ENCODE measurements at places on chromosomes 7 and 10.
A peak's percentile ranks its signal among the peaks of the same experiment; 100 is the strongest.

DNA sequence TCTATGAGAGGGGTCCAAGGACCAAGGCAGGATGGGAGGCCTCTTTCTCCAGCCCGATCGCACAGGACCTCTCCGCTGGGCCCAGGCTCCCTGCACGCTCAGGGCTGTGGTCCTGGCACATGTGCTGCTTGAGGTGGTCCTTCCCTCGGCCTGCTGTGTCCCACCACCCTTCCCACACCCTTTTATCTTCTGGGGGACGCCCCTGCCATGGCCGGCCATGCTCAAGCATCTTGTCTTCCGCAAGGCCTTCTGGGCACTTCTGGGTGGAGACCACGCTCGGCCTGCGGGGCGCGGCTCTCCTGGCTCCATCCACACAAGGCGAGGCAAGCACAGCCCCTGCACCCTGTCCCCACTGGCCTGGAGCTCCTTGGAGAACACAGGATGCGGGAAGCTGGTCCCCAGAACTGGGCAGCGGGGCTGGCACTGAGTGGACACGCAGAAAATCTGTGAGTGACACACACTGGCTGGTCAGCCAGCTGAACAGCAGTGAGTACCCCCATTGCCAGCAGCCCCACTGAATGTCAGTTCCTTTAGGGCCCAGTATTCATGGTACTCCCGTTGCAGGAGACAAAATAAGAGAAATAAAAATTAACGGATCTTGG lies 115.9 kb downstream of the TCERG1L start:
- no peak for DNase-seq

GRCh38 chr7:151013356-151013732 lies 10.9 kb downstream of the ATG9B start:
- no peak for DNase-seq

GRCh38 chr7:129188892-129189660 lies 643 bp downstream of the SMO start:
- DNase-seq, result no peak

DNA sequence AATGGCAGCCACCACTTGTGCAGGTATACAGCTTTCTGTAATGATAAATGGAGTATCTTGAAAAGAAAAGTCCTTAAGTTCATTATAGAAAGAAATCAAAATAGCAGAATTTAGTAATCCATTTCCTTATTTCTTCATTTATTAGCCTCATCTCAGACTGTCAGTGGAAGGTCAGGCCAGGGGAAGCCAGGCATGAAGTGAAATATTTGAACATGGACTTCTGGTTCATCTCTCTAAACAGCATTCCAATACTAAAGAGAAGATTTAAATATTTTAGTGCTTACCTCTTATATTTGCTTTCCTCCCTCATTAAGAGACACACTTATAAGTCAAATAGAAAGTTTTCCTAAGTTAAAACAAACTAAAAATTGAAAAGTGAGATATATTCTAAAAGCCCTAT lies 26.8 kb downstream of the TRDMT1 start:
- no peak for DNase-seq

GRCh38 chr10:18875477-18875876 lies 173.1 kb upstream of the MALRD1 start:
- DNase-seq, result no peak

DNA sequence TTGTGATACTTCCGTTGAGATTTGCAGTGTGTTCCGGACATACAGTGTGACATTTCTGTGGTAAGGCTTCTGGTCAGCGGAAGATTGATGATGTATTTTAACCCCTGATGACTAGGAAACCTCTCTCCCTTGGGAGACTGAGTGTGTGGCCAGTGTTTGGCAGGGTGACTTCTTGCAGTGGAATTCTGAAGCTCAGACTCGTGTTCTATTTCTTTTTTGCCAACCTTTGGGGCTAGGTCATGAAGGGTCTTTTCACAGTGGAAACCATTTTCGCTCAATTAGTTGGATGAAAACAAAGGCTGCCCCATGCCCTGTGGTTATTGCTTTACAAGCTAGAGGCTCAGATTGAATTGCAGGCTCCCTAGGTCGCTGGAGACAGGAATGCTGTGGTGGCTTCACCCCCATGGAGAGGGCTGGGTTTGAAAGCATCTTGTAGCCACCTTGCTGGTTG lies 288.9 kb downstream of the BBS9 start:
- DNase-seq, result no peak

DNA sequence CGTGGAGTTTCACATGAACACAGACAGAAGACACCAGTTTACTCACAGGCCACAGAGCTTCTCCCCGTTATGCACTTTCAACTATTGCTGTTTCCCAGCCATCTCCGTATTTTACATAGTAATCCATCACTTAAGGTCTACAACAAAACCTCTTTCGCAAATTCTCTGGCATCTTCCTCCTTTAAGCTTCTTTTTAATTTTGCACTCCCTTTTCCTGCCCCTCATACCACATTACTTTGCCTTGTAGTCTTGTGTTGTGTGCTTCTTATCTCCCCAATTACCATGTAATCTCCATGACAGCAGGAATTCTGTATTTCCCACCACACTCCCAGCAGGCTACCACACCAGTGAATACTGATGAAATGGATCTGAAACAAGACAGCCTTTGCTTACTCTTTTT lies 87.3 kb downstream of the ODAD2 start:
- DNase-seq, result no peak

- DNase-seq, result peak; percentile 84
Measured at GRCh38 chr7:92717993-92718716, 118.2 kb downstream of the CDK6 start.

DNA sequence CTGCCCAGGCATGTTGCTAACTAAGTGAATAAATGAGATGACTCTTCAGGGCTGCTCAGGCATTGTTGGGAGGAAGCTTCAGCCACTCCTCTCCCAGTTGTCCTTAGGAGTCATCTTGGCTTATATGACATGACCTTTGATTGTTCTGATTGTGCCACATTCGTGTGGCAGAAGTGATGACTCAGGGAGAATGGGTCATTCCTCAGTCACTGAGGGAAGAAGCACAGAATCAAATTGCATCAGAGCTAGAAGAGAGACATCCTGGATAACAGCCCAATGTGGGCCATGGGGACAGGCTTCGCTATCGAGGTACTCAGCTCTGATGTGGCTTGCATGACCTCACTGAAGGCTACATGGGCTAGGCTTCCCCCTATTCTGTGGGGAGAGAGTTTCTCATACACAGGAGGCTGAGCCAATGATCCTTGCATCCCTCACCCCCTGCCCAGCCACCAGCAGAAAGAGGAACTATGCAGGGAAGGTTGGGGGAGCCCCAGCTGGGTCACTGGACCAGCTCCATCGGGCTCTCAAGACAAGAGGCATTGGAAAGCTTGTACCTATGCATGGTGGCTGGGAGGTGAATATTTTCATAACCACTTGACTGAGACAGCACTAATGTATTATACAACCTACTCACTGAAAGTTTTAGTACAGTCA lies 6.0 kb upstream of the HMX3 start:
- DNase-seq, result no peak

DNA sequence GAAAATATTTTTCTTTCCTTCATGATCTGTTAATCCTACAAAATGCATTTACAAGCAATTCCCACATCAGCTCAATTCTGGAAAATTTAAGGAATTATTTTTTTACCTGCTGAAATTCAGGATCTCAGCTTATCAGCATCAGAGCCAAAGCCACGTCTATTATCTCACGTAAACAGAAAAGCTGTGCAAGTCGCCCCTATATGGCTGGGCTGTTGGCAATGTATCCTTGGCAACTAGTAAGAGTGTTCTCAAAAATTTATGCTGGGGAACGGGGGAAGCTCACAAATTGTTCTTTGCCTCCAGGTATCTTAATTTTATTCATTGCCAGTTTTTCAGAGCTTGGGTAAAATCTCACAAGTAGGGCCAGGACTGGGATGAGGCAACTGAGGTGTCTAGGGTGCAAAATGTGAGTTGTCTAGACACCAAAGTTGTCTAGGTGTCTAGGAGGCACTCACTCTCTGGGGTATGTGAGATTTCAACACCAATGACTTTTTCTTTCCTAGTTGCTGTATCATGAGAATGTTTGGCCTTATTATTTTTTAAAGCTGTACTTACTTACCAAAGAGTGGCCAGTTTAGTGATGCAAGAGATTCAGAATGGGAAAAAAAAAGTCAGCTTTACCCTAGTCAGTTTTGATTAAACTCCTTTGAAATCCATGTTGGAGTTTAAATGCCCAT lies 5.1 kb downstream of the GSTO2 start:
- DNase-seq, result no peak

GRCh38 chr7:75559355-75559975 lies 67.3 kb downstream of the SPDYE5 start:
- DNase-seq, result no peak

DNA sequence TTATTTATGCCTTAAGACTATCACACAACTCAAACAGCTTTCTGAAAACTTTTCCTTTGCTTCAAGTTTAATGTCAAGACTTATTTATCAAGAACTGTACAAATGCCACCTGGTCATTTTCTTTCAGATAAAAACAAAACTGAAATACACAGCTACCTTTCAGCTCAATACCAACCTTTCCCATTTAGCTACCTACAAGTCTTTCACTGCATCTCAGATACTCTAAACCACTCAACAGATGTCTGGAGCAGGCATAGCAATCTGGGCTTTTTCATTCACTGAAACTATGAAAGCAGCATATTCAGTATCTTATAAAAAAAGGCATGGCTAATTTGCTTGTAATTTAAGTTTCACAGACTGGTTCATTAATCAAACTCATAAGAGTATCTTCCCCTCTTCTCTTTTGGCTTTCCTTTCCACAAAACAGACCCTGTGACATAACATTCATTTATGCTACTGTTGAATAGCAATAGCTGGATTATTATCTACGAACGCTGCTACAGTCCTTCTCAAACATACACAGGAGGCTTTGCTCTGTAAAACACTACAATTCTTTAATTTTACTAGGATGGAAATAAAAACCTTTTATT lies 8.2 kb downstream of the TRA2A start:
- DNase-seq, result no peak

GRCh38 chr10:79065091-79065551 lies 3.6 kb upstream of the ZMIZ1 start:
- no peak for DNase-seq

DNA sequence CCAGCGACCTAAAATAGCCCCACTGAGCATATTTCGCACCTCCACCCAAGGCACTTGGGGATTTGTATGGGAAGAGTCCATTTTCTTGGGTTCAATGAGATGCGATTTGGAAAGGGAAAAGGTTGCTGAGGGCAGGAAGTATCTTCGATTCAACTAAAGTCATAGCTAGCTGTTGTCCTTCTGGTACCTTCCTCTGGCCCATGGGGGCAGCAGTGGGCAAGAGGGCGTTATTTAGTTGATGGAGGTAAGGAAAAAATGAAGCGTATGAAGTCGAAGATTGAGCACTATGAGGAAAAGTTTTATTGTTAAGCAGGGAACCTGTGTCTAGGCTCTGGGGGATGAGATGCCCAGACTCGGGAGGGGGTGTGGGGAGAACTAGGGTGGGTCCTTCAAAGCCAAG lies 135.4 kb downstream of the EVX1 start:
- DNase-seq, result no peak

DNA sequence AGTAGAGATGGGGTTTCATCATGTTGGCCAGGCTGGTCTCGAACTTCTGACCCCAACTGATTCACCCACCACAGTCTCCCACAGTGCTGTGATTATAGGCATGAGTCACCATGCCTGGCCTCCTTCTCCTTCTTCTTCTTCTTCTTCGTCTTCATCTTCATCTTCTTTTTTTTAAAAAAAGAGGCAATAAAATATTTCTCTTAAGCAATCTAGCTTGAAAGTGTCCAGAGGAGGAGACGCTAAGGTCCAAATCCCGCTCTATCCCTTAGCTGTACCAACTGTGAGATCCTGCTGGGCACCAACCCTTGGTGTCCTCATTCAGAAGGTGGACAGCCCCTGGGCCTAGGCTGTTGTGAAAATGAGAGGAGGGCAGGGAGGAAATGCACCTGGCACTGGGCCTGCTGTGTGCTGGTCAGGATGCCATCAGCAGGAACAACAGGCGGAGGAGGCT lies 13.9 kb upstream of the PSAP start:
- no peak for DNase-seq

GRCh38 chr10:12430406-12430982 lies 81.1 kb downstream of the CAMK1D start:
- no peak for DNase-seq

DNA sequence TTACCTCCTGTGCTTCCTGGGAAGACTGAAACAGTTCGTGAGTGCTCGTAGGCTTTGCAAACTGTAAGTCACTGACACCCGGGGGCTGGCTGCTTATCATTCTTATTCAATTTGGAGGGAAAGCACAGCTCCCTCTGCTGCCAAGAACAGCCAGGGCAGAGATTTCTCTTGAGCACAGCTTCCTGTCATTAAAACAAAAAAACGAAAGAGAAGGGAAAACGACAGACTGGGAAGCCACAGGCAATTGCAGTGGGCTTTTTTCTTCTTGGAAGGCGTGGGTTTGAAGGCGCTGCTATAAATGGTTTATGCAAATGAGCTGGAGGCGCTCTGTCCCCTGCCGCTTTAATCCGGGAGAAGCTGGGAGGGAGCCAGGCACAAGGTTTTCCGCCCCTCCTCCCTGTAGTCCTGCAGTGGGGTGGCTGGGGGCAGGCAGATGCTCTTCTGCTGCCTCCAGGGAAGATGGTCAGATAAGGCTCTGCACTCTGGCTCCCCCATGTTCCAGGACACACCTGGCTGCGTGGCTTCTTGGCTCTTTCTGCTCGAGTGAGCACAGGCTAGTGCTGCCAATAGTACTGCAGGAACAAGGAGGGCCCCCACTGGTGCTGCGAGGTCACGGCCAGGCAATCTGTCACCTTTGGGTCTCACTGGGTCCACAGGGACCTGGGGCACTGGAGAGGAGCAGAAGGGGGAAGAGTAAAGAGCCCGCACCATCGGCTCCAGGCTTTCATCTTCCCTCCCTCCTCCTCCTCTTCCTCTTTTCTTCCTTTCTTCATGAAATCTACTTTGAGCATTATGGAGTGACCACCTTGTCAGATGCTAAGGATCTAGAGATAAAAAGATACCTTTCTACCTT lies 49.5 kb downstream of the NEURL1 start:
- peak; percentile 44 for DNase-seq

DNA sequence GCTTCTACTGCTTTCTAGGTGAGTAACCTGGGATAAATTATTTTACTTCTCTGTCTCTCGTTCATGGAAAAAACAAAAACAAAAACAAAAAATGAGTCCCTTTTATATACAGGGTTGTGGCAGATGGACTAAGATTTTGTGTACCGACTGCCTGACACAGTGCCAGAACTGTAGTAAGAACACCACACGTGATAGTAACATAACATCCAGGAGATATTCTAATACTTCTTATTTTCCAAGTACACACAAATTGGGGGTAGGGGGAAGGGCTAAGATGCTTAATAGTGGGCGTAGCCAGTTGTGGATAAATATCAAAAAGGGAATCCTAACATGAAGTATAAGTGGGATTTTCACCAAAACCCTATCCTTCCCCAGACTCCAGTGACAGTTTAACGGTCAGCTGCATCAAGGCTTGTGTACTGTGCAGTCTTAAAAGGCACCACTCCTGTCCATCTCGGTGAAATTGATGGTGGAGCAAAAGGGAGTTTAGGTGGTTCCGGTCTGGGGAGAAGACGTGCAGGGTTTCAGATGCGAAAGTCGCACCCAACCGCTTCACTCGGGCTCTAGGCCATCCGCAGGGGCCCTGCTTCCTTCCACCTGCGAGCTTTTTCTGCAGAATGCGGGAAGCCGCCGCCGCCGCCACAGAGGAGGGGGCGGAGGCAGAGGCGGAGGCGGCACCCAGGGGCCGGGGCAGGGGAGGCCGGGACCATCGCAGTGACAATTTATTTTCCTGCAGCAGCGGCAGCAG lies at the start of gene STAMBPL1:
STAMBPL1 (plus strand) TSS at position 712 of the 748 bp plus-strand sequence. CDS start 21,464 bp downstream, outside the sequence.
- peak; percentile 38 for DNase-seq

Measured in NCI-H2029 (cell line).